ENCODE measurements at places on chromosomes 1 and 21.

GRCh38 chr1:149928401-149928724 is 760 bp upstream of the SF3B4 start:
- DNase-seq: no peak

DNA sequence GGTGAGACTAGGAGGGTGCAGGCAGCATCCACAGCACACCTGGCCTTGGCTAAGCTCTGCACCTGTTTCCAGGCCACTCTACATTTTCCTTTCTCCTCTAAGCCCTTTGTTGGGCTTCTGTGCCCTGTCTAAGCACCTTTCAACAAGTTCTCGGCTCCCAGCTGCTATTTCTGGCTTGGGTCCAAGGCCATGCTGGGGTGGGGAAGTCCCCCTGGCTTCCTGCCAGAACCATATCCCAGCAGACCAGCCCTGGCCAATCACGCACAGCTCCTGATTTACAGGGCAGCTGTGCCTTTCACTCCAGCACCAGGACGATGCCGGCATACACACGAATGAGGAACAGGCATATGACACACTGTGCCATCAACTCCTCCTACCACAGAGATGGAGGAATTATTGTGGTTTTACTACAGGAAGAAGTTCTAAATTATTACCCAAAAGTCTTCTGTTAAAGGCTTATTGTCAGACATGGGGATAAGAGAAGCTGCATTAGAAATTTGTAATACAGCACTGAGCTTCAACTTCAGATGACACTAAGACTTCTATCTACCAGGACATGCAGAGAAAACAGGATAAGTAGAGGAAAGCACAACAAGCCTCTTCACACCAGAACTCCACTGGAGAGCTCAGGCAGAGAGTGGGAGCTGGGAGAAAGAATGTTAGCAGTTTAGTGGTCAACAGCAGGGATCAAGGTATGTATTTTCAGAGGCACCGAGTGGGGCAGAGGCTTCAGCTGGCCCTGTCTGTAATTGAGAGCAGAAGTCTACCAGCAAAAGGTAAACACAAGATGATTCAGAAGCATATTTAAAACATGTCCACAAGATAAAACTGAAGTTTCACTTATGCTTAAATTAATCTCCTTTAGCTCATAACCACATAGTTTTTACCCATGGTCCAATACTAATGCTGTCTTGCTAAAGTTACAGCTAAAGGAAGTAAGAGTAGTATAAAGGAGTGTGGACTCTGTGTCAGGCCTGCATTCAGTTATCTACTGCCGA is 37.4 kb downstream of the TRIT1 start:
- peak; percentile 72 for DNase-seq

DNA sequence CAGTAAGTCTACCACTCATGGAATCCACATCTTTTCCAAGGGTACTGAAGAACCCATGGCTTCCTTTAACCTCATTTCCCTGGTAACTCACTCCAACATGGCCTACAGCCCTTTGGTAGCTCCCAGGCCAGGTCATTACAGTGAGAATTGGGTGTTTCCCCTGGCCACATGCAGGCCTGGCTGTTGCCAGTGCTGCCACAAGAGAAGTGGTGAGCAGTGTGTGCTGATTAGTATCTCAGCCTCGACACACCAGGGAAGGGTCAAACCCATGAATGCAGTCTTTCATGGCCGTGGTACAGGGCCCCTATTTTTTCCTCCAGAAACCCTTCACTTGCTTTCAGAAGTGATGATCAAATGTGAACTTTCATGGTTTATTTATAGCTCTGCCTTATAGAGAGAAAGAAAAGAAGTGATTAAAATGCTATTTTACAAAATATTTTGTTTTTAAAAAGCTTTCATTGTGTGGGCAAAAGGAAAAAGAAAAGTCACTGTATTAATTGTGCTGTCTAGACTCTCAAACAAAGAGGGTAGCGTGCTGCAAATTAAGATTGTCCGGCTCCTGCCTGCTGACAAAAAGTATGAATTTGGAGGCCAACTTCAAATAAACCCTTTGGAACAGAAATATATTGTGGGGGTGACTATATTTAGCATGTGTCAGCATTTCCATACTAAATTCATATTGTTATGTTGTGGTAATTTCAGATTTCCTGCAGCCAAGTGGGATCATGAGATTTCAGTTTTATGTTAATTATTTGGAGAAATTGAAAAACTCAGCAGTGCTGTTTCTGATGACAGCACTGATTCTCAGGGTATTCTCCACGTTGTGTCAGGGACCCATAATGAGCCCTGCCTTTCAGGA is 62.0 kb upstream of the HOOK1 start:
- no peak for DNase-seq

- no peak for DNase-seq
Observed at GRCh38 chr21:34143685-34144182, 70.4 kb downstream of the MRPS6 start.

DNA sequence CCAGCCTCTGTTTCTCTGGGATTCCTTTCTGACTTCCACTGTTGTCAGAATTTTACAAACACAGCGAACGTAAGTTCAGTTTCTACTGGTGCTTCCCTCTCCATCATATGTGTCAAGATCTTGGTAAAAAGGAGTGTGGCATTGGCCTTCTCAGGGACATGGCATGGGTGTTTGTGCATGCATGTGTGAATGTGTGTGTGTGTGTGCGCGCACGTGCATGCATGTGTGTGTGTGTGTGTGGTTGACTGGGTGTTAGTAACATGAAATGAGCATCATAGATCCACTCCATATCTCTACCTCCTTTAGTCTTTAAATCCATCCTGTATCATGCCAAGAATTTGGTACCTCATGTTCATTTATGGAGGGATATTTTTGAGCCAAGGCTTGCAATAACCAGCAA is 411.3 kb downstream of the NPHP4 start:
- DNase-seq: no peak

DNA sequence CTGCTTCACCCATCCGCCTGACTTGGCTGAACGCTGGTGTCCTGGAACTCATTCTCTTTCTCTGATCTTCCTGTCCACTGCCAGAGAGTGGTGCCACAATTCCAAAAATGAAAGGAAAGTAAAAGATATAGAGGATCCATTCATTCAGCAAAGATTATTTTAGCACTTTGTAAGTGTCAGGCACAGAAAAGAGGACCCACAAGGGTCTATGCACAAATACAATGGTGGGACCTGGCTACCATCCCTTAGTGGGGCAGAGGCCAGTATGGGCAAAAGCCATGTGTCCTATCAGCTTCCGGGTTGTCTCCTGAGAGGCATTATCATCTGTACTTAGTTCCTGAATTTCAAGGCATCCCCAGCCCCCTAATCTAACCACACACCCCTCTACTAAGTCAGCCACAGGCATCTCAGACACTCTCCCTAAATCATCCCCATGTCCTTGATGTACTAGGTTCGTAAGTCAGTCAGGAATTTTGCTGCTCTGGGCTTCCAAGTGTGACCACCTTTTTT is 19.0 kb downstream of the SSR2 start:
- no peak for DNase-seq

Data from stimulated activated naive CD4-positive, alpha-beta T cell (primary cell).